ENCODE measurements at places on chromosomes 1 and 21.

DNA sequence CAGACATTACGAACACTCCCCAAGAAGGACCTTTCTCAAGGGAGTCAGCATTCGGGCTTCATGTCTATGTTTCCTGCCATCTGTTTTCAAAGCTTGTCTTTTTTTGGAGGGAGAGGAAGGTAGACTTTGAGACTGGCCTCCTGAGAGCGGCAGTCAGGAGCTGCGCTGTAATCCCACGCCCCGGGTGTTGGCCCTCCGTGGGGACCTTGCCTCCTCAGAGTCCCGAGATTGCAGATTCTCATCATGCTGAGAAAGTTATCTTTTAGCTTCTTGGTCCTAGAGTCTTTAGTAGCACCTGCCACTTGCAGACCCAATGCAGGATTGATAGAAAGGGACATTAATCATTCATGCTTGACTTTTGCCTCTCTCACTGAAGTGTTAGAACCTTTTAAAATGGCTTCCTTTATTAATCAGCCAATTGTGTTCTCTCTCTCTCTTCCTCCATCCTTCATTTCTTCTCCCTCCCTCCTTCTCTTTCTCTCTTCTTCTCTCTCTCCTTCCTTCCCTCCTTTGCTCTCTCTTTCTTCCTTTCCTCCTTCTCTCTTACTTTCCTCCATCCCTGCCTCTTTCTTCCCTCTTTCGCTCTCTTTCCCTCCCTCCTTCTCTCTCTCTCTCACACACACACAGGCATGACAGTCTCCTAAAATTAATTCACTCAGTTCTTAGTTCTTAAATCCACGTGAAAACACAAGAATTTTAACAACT, 25.2 kb upstream of the GNPAT start:
- no peak for DNase-seq

DNA sequence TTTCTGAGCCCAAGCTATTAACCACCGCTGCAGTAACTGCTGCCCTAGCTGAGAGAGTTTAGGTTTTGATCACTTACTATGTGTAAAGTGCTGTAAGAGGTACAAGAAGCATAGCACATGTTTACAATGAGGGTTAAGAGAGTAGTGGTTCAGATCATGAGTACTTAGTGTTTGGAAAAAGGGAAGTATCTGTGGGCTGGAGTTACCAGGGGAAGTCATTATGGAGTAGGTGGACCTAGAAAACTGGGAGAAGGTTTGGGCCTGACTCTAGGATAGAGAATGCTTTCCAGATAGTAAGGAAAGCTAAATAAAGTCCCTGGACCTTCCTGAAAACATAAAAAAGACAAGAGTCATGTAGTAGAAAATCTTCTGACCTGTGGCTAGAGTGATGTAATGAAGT, 149.6 kb upstream of the PLXNA2 start:
- DNase-seq = no peak

- DNase-seq = no peak
Measured at GRCh38 chr1:27427816-27428315, 35.4 kb downstream of the GPR3 start.

- no peak for DNase-seq
Measured at GRCh38 chr1:30372792-30373433, 350.5 kb downstream of the MATN1 start.

DNA sequence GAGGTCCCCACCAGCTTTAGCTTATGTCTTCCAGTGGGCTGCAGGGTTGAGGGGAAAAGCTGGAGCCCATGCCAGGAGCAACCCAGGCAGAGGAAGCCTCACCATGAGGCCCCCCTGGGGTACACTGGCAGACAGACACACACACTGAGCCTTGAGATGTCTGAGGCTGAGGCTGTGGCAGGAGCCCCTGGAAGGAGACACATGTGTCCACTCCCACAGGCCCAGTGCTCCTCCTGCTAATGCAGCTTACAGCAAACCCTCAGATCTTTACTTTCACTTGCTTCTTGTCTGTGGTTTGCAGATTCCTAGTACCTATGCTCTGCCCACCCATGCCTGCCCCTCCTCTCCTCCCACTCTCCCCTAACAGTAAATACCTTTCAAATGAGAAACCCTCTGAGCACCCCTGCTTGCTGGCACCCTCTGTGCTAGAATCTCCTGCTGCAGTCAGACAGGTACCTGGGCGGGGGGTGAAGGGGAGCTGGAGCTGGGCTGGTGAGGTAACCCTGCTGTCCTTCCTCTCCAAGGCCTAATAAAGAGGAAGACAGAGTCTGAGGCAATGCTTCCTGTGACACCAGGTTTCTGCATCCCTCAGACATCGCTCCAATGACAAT, 63.4 kb upstream of the NEK2 start:
- no peak for DNase-seq

GRCh38 chr1:80447526-80447925, 1353.2 kb upstream of the ADGRL2 start:
- DNase-seq = no peak

DNA sequence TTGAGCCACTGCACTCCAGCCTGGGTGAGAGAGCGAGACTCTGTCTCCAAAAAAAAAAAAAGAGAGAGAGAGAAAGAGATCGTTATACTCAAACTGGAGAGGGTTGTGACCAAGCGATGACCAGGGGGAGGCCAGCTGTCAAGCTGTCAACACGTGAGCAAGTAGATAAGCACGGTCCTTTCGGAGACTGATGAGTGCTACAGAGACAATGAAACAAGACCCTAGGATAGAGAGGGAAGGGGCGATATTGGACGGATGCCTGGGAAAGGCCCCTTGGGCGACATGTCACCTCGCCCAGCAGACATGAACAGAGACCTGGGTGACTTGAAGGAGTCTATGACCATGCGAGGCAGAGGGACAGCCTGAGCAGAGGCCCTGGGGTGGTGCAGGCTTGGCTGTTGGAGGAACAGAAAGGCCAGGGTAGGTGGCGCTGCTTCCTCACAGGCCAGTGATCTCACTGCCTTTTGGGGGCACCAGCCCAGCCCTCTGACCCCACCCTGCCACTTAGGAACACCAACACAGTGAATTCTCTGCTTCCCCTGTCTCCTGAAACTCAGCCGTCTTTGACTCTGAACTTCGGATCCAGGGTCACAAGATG, 100.8 kb upstream of the IFFO2 start:
- no peak for DNase-seq
